ENCODE measurements at places on chromosomes 3 and 15.
A peak's percentile ranks its signal among the peaks of the same experiment; 100 is the strongest.

- DNase-seq, result peak; percentile 74
These were observed 17.6 kb downstream of the C15orf62 start for GRCh38 chr15:40787344-40787841.

- no peak for DNase-seq
These were observed 35.6 kb upstream of the PPP4R2 start for GRCh38 chr3:72960812-72961518.

DNA sequence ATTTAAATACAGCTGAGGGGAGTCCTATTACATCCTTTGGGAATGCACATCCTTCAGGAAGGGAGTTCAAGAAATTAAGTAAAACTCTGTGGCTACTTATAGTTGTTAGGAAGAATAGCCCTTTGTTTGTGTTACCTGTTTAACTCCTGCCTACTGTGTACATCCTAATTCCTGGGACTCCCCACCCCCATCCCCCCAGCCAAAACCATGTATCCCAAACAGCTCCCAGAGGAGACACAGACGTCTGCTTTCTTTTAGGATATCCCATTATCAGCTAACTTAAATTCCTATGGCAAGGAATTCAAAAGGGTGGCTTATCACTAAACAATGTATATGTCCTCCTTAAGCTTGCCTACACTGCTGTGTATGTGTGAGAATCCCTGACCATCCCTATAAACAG lies 581.7 kb downstream of the DIPK2A start:
- no peak for DNase-seq

GRCh38 chr3:76245073-76245472 lies 459.7 kb upstream of the ZNF717 start:
- DNase-seq, result no peak

DNA sequence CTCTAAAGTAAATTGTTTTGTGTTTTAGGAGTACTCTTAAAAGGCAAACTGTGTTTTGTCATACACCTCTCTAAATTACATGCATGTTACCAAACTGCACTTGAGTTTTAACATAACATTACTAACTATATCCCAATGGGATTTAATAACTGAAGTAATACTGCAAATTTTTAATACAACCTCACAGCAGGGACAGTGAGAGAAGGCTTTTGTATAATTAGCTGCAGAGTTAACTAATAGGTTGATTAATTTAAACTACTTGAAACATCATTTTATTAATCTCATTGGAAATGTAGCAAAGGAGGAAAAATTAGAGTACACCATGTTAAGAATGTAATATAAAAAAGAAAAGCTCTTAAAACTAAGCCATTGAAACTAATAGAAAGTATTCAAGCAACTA lies 417.3 kb downstream of the CADM2 start:
- DNase-seq, result no peak

GRCh38 chr3:40827226-40827625 lies 302.5 kb downstream of the ZNF621 start:
- no peak for DNase-seq

DNA sequence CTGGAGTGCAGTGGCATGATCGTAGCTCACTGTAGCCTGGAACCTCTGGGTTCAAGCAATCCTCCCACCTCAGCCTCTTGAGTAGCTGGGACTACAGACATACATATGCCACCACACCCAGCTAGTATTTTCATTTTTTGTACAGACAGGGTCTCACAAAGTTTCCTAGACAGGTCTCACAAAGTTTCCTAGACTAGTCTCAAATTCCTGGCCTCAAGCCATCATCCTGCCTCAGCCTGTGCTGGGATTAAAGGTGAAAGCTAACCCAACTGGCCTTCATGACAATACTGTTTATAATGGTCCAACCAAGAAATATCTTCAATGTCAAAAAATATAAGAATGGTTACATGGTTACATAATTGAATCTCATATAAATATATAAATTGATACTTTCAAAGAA lies 24.0 kb downstream of the GPR176 start:
- DNase-seq, result no peak

DNA sequence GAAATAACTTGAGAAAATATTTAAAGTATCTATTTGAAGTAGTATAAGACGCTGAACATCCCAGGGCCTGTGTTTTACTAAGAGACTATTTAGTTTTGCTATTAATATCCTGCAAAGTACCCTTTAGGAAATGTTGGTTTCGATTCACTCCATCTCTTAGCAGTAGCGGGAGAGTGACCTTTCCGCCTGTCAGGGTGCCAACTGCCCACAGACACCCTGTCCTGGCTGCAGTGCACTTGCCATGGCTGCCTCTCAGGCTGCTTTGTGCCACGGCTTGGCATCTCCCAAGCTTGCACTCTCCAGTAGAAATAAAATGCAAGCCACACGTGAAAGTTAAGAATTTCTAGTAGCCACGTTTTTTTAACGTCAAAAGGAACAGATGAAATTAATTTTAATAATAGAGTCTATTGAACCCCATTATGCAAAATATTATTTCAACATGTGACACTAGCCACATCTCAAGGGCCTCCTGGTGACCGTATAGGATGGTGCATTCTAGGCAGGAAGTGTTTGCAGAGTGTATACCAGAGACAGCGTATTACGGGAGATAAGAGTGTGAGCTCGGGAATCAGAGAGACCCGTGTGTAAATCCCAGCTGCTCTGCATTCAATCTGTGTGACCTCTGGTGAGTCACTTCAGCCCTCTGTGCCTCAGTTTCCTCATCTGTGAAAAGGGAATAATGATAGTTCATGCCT lies 19.8 kb downstream of the ADAMTS9 start:
- DNase-seq, result no peak

DNA sequence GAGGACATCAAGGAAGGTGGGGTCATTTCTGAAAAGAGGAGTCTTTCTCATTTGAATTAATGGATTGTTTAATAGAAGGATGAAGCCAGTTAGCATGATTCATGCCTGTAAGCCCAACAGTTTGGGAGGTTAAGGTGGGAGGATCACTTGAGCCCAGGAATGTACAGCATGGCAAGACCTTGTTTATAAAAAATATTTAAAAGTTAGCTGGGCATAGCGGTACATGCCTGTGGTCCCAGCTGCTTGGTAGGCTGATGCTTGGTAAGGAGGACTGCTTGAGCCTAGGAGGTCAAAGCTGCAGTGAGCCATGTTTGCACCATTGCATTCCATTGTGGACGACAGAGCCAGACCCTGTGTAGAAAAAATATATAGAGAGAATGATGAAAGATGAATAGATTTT lies 165.5 kb downstream of the ALCAM start:
- DNase-seq, result no peak

DNA sequence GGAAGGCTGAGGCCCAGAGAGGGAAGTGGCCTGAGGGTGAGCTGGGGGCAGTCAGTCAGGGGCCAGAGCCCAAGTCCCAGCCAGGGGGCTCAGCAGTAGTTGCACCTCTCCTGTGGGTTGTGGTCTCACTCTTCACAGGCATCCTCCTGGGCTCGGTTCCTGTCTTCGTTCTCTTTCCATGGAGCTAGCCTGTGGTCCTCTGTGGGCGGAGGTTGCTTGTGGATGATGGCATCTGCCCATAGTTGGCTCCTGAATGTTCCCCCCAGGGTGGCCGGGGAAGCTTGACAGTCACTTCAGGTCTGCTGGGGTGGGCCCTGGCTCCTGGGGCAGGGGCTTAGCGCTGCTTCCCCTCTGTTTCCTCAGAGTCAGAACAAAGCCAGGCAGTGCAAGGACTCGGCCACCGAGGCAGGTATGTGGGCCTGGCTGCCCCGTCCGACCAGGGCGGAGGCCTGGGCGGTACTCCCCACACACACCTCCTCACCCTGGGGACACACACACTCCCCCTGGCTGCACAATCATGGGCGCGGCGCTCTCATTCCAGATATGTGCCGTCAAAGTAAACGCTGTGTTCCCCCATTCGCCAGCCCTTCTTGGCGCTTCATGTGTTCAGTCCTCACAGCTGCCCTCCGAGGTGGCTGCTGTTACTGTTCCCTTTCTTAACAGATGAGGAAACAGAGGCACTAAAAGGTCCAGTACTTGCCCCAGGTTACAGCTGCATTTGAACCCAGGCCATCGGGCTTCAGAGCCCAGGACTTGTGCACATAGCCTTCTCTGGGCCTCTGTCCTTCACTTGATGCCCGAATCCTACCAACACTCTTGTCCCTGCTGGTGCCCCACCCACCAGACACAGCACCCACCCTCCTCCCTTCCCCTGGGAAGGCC lies 34.5 kb downstream of the PSTPIP1 start:
- DNase-seq, result no peak

- DNase-seq, result no peak
These were observed 150.5 kb downstream of the NTRK3 start for GRCh38 chr15:88106074-88106473.

DNA sequence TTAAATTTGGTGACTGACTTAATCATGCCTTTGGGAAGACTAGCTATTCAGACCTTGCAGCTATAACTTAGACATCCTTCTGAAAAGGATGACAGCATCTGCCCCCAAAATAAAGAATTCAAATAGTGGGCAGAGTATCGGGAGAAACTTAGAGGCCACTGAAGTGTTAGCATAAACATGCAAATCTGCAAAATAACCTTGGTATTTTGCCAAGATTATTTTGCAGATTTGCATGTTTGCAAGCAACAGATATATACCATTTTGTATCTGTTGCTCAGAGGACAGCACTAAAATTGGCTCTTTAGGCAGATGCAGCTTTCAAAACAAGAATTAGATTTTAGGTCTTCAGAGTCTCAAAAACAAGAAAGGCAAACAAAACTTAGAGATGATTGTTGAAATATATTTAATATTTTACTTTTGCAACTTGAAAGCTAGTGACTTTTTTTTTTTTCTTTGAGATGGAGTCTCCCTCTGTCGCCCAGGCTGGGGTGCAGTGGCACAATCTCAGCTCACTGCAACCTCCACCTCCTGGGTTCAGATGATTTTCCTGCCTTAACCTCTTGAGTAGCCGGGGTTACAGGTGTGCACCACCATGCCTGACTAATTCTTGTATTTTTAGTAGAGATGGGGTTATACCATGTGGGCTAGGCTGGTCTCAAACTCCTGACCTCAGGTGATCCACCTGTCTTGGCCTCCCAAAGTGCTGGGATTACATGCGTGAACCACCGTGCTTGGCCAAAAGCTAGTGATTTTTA lies 47.8 kb downstream of the KBTBD8 start:
- no peak for DNase-seq

DNA sequence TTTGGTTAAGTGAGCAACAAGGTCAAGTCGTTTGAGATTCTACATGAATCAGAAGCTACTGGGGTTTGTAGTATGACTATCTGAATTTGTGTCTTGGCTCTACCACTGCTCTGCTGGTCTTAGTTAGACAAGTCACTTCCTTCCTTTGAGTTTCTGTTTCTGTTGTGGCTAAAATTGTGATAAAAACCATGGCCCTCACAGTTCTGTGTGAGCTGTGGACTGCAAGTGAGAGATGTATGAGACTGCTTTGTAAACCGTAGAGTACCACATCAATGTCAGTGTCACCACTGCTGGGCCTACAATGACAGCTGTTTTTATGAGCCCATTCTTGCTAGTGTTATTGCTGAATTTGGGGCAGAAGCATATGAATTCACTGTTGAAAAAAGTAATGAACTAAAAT lies 32.7 kb downstream of the RARB start:
- DNase-seq, result no peak

- DNase-seq, result no peak
These were observed 3.6 kb upstream of the CALML4 start for GRCh38 chr15:68208636-68209240.
